ENCODE measurements at places on chromosomes 7 and 10.

DNA sequence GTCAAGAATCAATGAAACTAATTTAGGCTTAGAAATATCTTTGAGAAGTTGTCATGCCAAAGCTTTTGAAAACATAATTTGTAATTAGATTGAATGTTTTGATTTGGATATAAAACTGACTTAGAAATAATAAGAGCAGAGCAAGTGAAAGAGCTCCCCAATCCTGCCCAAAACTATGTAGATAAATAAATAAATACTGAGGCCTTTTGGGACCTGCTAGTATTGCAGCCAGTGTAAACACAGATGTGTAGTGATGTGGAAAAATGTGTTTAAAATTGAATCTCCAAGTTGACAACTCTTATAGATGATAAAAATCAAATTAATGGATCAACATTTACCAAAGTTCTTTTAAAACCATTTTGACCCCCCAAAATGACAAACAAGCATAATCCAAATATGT lies 896.1 kb downstream of the CNTNAP2 start:
- DNase-seq = no peak

GRCh38 chr7:114787556-114787955 lies 134.3 kb upstream of the MDFIC start:
- DNase-seq = no peak

DNA sequence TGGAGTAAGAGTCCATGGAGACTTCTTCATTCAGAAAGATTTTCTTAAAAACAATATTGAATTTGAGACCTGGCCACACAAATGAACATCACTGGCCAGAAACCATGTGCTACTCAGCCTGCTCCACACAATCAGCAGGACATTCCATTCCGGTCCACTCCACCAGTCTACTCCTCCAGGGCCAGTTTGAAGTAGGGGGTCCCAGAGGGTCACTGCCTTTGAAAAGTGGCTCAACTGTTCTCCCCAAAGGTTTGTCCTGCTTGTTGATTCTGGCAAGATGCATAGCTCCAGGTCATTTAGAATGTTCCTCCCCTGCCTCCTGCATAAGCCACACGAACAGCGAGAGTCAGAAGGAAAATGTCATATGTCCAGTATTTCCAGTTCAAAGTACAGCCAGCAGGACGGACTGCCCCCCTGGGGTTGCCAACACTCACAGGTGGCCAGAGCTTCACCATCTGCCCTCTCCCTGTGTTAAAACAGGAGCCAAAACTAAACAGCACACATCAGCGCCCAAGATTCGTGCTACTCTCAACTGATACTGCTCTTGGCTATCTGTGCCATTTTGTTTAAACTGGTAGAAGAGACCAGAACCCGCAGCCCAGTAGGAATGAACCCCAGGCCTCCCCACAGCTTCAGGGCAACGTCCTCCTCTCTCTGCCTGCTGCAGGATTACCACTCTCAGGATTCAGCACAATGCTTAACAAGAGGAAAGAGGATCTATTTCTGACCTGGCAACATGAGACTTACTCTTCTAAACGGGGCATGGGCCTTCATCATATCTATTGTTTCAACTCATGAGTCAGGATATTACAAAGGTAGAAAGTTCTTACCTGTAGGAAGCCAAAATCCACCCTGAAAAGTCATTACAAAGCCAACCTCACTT lies 11.3 kb downstream of the GRB10 start:
- DNase-seq = no peak

DNA sequence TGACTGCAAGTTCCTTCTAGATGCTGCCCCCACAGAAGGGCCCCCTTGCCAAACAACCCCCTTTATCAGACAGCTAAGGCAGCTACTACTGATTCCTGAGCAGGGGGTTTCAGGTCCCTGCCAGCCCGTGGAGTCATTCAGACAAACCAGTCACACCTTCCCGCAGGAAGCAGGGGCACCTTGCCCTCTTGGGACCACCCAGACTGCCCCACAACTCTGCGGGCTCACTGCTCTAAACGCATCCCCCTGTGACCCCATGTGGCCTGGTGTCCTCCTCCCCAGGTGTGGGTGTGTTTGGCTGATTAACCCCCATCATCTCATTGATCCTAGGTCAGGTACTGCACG lies 298.9 kb downstream of the TCERG1L start:
- DNase-seq = no peak

DNA sequence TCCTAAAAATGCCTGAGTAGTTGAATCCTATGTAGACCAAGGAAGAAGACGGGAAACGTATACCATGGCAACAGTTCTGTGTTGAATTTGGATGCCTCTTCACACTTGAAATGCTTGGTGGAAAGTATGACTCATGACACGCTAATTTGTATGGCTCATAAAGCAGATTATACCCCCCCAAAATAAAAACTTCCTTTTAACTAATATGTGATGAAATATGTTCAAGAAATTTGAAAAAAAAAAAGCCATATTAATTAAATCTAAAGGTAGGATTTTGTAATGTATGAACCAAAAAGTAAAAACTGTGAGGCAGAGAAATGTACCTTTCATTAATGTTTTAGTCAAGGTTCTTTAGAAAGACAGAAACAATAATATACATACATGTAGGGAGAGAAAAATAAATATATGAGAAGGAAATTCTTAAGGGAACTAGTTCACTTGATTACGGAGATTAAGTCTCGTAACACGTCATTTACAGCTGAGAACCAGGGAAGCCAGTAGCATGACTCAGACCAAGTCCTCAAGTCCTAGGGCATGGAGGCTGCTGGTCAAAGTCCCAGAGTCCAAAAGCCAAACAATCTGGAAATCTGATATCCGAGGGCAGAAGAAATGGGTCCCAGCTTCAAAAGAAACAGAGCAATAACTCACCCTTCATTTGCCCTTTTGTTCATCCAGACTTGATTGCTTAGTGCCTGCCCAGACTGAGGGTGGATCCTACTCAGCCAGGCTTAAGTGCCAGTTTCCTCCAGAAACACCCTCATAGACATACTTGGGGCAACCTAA lies 485.1 kb downstream of the SEMA3D start:
- DNase-seq = no peak

DNA sequence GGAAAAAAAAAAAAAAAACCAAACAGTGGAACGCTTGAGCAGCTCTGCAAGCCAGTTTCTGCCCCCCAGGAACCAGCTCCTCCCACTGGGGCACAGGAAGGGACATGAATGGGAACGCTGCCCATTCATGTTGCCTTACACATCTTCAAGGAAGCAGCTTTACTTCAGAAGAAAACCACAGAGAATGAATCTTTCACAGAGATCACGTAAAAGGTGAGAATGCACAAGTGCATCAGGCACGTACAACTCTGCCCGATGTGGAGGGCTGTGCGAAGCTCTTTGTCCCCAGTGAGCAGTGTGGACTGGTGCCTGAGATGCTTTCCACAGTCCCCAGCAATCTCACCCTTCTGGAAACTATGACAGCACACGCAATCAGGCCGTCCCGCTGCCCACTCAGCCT lies 106.2 kb downstream of the DLG5 start:
- no peak for DNase-seq

GRCh38 chr7:127588697-127589482 lies 679 bp downstream of the ARF5 start:
- DNase-seq = no peak

GRCh38 chr10:123309731-123310130 lies 155.5 kb downstream of the BUB3 start:
- DNase-seq = no peak

- no peak for DNase-seq
These were observed 90.5 kb downstream of the PDGFA start for GRCh38 chr7:428927-429827.

- DNase-seq = no peak
These were observed 9.2 kb upstream of the HNRNPF start for GRCh38 chr10:43417950-43418768.

- no peak for DNase-seq
These were observed 1.7 kb downstream of the CDHR1 start for GRCh38 chr10:84196083-84196482.

DNA sequence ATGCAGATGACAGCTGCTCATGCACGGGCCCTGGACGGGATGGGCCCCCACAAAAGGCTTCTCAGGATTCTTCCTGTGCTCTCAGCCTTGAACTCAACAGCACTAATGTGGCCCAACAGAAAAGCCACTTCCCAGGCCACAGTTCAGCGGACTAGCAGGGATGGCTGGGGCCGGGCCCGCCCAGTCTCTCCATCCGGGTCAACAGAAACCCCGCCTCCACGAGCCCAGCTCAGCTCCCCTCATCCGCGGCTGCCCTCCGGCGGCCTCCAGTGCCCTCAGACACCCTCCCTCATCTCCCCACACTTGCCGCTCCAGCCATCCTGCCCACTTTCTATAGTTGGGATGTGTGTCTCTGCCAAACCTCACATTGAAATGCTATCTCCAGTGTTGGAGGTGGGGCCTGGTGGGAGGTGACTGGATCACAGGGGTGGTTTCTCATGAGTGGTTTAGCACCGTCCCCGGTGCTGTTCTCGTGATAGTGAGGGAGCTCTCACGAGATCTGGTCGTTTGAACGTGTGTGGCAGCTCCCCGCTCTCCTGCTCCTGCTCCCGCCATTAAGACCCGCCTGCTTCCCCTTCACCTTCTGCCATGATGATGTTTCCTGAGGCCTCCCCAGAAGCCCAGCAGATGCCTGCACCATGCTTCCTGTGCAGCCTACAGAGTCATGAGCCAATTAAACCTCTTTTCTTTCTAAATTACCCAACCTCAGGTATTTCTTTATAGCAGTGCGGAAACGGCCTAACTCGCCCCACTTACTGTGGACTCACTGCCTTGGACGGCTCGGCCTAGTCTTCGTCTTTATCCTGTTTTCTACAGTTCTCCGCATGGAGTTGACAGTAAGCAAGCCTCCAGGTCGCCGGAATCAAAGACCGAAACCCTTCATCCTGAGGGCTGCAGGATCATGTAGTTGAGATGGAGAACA lies 169.9 kb upstream of the RNF32 start:
- no peak for DNase-seq

DNA sequence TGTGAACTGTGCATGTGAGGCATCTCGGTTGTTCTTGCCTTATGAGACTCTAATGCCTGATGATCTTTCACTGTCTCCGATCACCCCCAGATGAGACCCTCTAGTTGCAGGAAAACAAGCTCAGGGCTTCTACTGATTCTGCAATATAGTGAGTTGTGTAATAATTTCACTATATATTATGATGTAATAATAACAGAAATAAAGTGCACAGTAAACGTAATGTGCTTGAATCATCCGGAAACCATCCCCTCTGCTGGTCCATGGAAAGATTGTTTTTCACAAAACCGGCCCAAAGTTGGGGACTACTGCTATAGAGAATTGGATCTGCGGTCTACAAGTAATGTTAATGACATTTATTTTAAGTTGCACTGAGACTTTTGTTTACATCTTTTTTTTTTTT lies 126.7 kb downstream of the TPST1 start:
- DNase-seq = no peak

- no peak for DNase-seq
These were observed 20.1 kb downstream of the TMEM168 start for GRCh38 chr7:112770051-112770450.

- DNase-seq = no peak
These were observed 209.3 kb downstream of the SDK1 start for GRCh38 chr7:3510101-3511020.

GRCh38 chr10:59708816-59709394 lies 745 bp downstream of the SLC16A9 start:
- DNase-seq = no peak

- DNase-seq = no peak
These were observed 252.9 kb downstream of the MAD1L1 start for GRCh38 chr7:1979591-1980560.

- no peak for DNase-seq
These were observed 25.9 kb downstream of the DNAH11 start for GRCh38 chr7:21568762-21569161.

DNA sequence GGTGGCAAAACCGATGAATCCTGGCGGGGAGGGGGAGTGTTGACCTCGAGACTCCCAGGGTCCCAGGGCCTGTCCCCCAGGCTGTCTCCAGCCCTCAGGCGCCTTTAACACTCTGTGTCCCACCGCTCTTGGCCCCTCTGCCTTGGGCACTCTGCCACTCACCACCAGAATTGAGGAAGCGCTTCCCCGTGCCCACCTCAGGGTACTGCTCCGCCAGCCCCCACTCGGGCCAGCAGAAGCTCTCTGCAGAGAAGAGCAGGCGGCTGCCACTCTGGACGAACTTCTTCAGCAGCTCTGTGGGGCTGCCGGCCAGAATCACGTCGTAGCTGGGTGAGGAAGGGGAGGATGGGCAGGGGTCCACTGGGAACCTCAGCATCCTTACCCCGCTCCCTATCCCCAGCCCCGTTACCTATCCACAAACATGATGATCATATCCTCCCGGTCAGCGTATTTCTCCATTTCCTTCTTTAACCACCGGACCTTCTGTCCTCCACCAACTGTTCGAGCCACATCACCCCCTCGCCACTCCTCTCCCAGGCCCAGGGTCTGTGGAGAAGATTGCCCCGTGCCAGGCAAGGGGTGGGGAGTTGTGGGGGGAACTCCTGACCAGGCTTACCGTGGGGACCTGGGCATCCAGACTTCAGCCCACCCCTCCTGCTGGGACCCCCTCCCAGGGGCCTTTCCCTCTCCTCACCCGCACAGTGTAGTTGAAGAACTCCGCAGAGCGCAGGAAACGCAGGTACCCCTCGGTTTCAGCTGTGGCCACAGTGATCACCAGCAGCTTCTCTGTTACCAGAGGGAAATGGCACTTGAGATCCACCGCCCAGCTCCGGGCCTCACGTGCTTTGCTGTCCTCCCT lies 1.2 kb downstream of the PLOD3 start:
- no peak for DNase-seq

GRCh38 chr10:84328418-84329195 lies at the start of gene CCSER2:
CCSER2 (plus strand) TSS chr10:84328589; CDS start chr10:84371053, 42,464 bp downstream.
- DNase-seq = peak; percentile 79

- DNase-seq = no peak
These were observed 219.3 kb downstream of the JAZF1 start for GRCh38 chr7:27961255-27961654.

DNA sequence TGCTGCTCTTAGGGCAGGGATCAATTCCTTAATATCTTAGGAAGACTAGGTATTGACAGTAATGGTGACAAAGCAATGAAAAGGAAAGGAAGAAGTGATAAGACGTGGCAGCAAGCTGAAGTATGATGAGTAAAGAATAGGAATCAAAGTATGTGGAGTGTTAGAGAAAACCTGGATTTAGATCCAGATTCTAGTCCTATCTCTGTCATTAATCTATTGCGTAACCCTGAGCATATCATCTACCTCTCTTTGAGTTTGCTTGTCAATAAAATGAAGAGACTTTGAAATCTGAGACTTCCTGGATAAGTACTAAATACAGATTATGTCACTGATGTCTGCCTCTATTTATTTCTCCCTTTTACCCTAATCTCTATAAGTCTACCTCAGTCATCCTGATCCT lies 89.2 kb downstream of the PTEN start:
- no peak for DNase-seq

- DNase-seq = no peak
These were observed 751.0 kb downstream of the GRID1 start for GRCh38 chr10:85615556-85615955.

- DNase-seq = no peak
These were observed 479.2 kb downstream of the HTR7 start for GRCh38 chr10:90378524-90379076.

- no peak for DNase-seq
These were observed 65.6 kb upstream of the CCDC6 start for GRCh38 chr10:59971915-59972314.

Measured in cortex of kidney (tissue), 1 donor.